Stimulated activated CD4-positive, alpha-beta T cell treated with anti-CD3 and anti-CD28 coated beads, Interleukin-4, amount 100 ng/mL, for 24 hours (primary cell): ENCODE measurements at places on chromosomes 5 and 9.

DNA sequence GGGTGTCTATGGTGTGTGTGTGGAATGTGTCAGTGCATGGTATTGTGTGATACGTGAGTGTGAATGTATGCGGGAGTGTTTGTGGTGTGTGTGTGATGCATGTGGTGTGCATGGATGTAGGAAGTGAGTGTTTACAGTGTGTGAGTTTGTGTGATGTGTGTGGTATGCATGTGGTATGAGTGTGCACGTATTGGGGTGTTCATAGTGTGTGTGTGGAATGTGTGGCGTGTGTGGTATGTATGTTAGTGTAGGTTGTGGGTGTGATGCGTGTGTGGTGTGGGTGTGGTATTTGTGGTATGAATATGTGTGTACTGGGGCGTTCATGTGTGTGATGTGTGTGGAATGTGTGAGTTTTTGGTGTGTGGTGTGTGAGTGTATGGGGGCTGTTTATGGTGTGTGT, 40.1 kb upstream of the BICD2 start:
- DNase-seq, result no peak

GRCh38 chr9:36151316-36152210, 15.0 kb downstream of the GLIPR2 start:
- peak; percentile 87 for DNase-seq

DNA sequence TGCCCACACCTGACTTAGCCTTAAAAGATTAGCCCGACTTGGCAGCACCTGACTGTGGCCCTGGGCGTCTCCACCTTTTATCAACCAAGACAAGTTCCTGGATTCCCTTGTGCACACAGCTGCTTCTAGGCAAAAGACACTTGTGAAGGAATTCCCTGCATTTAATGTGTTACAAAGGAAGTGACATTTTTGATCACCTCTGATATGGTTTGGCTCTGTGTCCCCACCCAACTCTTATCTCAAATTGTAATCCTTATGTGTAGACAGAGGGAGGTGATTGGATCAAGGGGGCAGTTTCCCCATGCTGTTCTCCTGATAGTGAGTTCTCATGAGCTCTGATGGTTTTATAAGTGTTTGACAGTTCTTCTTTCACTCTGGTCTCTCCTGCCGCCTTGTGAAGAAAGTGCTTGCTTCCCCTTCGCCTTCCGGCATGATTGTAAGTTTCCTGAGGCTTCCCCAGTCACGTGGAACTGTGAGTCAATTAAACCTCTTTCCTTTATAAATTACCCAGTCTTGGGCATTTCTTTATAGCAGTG, 2.6 kb upstream of the CPEB4 start:
- peak; percentile 12 for DNase-seq

- no peak for DNase-seq
These were observed 1587.7 kb upstream of the NUDT12 start for GRCh38 chr5:105150323-105150722.

DNA sequence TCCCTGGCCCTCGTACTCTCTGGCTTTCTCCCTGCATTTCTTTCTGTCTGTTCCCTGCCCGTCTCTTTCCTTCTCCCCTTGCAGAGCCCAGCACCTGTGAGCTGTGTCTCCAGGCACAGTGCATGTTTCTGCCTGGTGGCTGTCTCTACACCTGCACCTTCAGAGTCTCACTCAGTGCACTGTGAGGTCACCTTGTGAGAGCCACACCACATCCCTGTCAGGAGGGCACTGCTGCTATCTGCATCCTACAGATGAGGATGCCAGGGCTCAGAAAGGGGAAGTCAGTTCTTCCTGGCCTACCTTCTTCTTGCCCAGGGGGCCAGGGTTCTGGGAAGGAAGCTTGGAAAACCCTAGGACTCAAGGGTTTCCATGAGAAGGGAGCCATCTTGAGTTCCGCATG, 69.7 kb upstream of the NEURL1B start:
- no peak for DNase-seq

GRCh38 chr9:122265149-122265915, 650 bp downstream of the MRRF start:
- peak; percentile 16 for DNase-seq

- no peak for DNase-seq
These were observed 486.8 kb upstream of the WWC1 start for GRCh38 chr5:167804512-167805220.

DNA sequence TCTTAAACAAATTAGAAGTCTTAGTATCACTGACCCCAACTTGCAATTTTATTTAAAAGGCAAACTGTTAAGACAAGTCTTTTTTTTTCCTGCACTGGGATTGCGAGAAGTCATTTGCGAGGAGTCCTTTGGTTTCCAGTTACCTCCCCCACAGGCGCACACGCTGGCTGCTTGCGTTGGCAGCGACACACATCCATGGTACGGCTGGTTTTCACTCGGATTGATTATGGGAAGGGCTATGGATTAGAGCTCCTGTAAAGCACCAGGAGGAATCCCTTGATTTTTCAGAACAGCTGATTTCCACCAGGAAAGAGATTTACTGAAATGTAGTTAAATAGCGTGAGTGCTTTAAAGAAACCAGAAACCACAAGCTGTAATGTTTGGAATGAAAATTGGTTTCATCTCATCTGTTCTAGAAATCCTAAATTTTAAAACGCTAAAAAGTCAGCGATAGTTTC, 737 bp downstream of the SLC1A3 start:
- no peak for DNase-seq

DNA sequence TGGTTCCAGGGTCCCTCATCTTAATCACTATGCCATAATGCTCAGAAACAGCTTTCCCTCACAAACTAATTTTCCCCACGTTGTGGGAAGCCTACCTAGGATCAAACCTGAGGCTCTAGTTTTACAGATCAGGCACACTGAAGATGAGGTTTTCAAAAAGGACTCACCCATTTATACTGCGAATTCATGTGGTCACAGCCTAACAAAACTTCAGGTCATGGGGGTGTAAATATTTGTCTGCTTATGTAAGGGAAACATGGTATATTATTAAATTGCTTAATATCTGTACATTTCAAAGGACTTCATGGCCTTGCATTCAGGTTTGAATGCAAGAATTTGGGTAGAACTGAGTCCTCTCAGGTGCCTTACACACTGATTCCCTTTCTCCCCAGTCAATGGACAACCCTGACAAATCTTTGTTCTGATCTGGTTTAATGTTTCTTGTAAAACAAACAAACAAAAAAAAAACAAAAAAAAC, 12.1 kb downstream of the ZFAND5 start:
- DNase-seq, result no peak

DNA sequence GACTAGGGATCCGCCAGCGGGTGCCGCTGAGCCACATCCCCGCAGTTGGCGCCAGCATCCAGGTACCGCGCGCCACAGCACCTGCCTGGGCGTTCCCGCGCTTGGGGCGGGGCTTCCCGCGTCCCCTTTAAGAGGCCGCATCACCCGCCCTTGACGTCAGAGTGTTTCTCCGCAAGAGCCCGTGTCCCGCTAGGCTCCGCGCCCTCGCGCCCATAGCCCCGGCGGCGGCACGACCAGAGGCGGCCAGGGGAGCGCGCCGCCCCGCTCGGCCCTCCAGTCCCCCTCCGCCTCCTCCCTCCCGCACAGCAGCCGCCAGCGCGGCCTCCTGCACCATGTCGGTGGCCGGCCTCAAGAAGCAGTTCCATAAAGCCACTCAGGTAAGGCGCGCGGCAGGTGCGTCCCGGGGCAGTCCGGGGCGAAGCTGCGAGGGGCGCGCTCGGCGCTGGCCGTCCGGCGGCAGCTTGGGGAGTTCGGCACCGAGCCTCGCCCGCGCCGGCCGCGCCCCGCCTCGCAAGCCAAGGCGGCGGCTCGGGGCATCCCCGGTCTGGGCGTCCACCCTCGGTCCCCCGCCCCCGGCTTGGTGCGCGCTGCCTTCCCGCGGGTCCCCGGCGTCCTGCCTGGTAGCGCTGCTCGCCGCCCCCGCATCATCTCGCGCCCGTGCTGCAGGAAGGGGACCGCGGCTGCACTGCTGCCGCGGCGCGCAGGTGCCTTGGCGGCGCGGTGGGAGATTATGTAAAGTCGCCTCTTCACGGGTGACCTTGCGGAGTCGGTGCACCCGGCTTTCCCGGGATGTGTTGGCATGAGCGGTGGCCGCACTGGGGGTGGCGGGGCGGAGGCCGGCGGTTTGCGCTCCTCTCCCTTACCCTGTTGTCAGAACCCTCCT, at the start of gene SH3GL2:
TSS of gene SH3GL2 (plus strand) at position 156 of the 883 bp plus-strand sequence.
- no peak for DNase-seq

GRCh38 chr5:150300496-150301169, 2.1 kb downstream of the ARSI start:
- DNase-seq, result no peak

DNA sequence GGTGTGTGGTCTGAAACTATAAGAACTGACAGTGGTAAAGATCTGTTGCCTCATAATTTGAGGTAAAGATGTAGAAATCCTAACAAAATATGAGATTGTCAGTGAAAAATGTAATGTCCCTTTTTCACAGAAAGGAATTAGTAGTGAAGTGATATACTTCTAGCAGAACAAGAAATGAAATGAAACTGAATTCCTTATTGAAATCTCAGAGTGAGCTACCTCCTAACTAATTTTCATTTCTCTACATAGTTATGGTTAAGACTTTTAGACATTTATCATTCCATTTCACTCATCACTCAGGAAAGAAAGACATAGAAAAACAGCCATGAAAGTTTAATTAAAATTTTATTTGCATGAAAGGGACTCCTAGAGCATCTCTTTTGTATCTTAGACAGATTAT, 48.7 kb downstream of the TMEM174 start:
- DNase-seq, result no peak

DNA sequence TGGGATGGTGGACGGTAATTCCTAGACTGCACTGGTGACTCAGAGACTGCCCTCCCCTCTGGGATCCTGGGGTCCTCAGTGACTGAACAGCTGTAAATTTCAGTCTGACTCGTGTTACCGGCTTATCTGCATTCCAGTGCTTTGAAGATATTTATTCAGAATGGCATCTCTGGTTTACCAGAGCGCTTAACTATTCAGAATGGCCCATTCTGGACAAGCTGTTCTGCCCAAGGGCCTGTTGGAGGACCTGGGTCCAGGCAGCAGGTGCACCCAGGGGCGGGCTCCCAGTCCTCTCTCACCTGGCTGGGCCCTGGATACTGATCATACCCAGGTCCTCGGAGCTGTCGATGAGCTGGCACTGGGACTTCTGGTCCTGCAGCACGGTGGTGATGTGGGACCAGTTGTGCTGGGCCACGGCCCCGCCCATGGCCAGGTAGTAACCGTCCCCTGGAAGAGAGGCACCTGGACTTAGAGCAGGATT, 48.0 kb downstream of the SARDH start:
- DNase-seq, result no peak

DNA sequence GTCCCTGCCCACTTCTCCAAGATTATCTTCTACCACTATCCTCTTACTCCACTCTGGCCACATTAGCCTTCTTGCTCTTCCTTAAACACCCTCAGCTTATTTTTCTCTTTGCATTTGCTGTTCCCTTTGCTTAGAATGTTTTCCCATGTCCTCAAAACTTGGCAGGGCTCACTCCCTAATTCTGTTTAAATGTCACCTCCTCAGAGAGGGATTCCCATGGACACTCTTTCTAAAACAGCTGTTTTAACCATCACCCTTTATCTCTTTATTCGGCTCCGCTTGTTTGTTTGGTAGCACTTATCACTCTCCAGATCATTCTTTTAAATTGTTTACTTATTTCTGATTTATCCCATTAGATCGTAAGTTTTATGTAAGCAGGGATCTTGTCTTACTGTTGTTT, 278.5 kb downstream of the CWC27 start:
- no peak for DNase-seq

DNA sequence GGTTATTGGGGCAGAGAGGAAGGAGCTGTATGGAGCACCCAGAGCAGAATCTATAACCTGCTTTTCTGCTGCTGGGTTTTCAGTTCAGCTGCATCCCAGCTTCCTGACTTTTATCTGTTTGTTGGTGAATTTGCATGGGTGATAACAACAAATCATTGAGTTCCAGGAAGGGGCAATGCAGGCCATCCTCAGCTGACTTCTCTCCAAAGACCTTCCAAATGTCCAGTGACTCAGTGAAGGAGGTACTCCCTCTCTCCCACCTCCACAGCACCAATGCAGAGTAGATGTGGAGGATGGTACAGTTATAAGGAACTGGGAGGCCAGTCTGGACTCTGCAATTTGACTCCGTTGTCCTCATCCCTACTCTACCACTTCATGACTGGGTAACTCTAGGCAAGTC, 1.6 kb upstream of the TXN start:
- DNase-seq, result no peak

DNA sequence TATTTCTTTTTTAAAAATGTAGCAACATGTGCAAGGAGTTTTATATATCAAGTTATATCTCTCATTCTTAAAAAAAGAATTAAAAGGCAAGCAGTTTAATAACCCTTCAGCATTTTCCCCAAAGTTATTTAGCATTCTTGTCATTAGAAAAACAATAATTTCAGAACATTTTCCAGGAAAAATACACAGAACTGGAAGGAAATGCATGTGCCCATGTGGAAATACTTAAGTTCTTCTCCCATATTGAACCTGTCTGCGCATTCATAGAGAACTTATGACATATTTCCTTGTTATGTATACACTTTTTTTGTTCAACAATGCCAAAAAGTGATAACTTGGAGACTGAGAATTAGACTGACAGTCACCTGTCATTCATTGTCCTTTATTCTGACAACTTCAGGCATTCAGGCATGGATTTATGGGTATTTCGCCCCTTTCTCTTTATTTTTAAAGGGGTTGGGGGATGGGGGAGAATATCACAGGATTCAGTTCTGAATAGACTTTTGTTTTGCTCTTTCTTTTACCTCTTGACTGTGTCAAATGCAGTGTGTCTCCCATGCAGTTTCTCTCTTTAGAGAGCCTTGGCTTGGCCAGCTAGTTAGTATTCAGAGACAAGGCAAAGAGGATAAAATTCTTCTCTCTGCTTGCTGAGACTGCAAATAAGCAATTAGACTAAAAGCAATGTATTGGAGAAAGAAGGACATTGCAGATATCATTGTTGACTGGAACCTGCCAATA, 701.0 kb downstream of the NR2F1-AS1 start:
- no peak for DNase-seq

GRCh38 chr5:84197538-84197937, 187.1 kb downstream of the EDIL3 start:
- no peak for DNase-seq

- peak; percentile 53 for DNase-seq
These were observed 530 bp downstream of the RAPGEF1 start for GRCh38 chr9:131739133-131739958.

GRCh38 chr5:115599502-115599901, 2.8 kb downstream of the TICAM2 start:
- no peak for DNase-seq

- DNase-seq, result no peak
These were observed 56.8 kb downstream of the NIPAL4 start for GRCh38 chr5:157516626-157517325.

GRCh38 chr5:82986404-82986803, 90.8 kb downstream of the TMEM167A start:
- DNase-seq, result no peak

GRCh38 chr5:135761746-135762145, 72.7 kb upstream of the SLC25A48 start:
- DNase-seq, result no peak

DNA sequence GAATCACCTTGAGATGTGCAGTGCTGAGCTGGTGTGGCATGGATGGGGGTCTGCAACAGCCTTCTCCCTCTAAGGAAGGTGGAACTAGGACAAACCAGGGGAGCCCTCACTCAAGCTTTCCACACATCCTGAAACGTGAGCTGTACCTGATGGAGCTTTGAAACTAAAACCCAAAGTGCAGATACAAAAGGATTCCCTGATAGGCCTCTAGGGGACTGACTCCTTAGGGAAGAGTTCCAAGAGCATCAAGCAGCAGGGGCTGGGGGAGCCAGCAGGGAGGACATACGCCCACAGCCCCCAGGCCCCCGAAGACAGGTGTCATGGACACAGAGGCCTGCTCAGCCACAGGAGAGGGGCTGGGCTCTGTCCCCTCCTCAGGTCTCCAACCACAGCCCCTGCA, 17.7 kb downstream of the ARHGEF37 start:
- DNase-seq, result no peak

GRCh38 chr5:109953761-109954160, 264.0 kb downstream of the MAN2A1 start:
- DNase-seq, result no peak
